Activated T-cell treated with anti-CD3 and anti-CD28 coated beads for 24 hours (primary cell): ENCODE measurements at places on chromosomes 6 and 20.

DNA sequence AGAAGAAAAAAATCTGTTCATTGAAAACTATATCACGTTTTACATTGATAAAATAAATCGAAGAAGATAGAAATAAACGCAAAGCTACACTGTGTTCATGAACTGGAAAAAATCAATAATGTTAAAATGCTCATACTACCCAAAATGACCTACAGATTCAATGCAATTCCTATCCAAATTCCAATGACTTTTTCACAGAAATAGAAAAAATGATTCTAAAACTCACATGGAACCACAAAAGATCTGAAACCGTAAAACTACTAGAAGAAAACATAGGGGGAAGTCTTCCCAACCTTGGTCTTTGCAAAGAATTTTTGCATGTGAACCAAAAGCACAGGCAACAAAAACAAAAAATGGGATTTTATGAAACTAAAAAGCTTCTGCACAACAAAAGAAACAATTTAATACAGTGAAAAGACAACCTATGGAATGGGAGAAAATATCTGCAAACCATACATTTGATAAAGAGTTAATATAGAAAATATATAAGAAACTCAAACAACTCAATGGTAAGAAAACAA, 33.9 kb upstream of the ULBP3 start:
- no peak for DNase-seq

- no peak for DNase-seq
Measured at GRCh38 chr6:161161889-161162624, 111.8 kb downstream of the AGPAT4 start.

GRCh38 chr20:38271608-38272120, 11.1 kb upstream of the KIAA1755 start:
- no peak for DNase-seq

DNA sequence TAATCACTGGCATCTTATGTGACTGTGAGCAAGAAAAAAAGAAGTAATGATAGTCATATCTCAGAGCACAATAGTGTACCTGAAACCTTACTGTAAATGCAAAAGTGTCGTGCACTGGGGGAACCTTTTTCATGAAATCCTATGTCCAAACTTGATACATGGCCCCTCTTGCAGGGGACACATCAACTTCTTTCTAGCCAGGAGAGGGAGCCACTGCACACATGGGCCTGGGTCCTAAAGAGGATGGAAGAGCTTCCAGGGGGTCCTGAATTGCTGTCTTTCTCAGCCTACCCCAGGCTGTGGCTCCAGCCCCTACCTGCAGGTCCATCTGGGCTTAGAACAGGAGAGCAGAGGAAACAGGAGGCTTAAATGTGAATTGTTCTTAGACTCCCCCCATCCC, 165.7 kb downstream of the SOD2 start:
- DNase-seq: no peak

- peak; percentile 89 for DNase-seq
Measured at GRCh38 chr6:35452183-35453090, at the start of gene FANCE. Gene FANCE, plus strand, starts transcription at chr6:35452338. Its CDS starts 208 bp downstream, at chr6:35452546.

DNA sequence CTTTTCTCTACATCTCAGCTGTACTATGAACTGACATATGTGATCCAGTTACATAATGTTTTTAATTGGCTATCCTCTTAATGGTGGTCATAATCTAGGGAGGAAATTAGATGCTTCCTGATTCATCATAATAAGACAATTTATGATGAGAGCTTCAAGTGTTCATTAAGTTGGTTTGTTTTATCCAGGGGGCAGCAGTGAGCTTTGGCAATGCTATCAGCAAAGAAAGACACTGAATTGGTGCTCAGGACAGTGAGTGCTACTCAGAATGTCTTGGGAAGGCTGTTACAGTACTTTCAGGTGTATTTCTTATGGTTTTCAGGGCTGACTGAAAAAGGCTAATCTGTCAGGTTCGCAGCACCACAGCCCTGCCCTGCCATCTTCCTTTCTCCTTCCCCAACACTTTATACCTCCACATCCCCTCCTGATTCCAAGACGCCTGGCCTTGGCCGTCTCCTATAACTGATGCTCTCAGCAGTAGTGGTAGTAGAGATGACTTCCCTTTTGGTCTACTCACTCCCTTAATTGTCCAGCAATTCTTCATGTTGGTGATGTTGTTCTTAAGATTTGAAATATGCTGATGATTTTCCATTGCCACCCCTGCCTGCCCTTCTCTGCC, 67.0 kb upstream of the TNFAIP3 start:
- peak; percentile 53 for DNase-seq

DNA sequence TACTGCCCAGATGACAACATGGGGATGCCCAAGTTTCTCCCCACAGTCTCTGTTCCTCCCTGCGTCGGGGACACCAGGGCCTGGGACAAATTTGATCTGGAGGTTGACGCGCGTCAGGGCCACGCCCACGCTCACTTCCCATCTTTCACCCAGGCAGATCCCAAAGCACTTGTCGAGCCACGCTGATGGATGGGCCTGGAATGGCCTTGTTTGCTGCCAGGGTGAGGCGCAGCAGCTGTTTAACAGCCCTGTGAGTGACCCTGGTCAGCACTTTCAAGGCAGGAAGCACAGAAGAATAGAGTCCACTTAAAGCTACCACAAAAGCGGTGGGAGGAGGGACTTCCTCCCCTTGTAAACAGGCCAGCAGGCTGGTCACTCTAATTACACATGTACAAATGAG, 324.7 kb upstream of the JARID2 start:
- DNase-seq: no peak

DNA sequence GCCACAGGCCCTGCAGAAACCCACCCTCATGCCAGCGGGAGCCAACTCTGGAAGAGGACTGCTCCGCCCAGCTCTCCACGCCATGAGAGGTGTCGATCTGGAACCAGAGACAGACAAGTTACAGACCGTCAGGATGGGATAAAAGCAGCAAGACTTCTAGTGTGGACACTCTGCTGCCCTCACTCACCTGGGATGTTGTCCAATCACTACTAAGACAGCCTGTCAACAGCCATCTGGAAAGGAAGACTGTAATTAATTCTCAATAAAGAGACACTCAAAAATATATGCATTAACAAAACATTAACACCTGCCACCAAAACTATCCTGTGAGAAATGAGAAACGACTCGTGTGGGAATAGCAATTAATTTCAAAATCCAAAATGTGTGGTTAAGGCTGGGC, 28.3 kb downstream of the SLC2A4RG start:
- DNase-seq: no peak

- no peak for DNase-seq
Measured at GRCh38 chr6:45438151-45438550, 60.4 kb upstream of the SUPT3H start.

DNA sequence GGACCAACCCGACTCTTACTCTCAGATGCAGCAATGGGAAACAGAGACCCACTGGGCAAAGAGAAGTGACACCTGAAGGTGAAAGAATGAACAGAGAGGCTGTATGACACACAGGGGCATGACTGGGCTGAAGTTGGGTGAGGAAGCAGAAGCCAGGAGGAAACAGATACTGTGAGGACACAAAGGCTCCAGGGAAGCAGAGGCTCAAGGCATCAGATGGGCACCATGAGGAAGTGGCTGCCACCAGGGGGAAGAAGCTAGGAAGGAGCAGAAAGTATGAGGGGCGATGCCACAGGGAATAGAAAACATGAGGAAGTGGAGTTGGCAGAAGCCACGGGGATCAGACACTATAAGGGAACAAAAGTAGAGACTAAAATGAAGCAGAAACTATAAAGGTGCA, 30.9 kb upstream of the OCSTAMP start:
- DNase-seq: no peak

- no peak for DNase-seq
Measured at GRCh38 chr20:418858-419365, 10.8 kb downstream of the RBCK1 start.

DNA sequence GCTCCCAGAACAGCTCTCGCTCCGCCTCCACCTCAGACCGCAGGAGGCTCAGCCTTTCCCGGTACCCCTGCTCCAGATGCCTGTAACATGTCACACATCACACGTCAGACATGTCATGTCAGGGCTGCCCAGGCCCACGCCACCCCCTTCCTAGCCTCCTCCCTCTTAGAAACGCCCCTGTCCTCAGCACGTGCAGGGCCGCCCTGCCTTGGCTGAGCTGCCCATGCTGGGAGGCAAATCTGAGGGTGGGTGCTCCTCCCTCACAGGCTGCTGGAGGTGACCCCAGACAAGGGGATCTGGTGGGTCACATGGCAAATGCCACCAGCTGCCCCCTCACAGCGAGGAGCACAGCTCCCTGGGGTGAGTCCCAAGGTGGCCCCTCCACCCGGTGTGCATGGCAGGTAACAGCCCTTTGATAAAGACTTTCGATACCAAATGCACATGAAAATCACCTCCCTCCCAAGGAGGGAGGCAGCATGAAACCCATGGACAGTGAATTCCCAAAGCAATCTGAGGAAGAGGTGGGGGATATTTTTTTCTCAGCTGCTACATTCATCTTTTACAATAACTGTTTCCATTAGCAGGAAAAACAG, 84.1 kb downstream of the GINS1 start:
- no peak for DNase-seq

DNA sequence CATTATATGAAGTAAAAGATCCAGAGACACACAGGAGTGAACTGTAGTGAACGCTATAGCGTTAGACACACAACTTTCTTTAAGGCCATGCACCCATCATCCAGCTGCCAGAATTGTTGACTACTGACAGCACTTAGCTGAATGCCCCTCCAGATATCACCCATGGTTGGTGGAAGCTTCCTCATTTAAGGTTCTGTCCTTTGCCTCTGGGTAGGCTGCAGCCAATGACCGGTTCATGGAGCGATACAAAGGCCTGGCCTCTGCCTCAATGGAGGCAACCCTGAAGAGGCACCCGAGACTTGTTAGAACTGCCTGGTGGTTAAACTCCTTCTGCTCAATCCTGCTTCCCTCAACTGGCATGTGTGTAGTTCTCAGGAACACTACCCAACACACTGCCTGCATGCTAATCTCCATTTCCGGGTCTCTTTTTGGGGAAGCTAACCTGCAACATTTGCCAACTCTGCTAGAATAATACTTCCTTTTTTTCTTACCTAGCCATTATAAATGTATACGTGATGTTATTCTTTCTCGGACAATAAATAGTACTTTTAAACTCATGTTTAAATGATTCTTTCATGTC, 49.8 kb upstream of the THEMIS start:
- no peak for DNase-seq

DNA sequence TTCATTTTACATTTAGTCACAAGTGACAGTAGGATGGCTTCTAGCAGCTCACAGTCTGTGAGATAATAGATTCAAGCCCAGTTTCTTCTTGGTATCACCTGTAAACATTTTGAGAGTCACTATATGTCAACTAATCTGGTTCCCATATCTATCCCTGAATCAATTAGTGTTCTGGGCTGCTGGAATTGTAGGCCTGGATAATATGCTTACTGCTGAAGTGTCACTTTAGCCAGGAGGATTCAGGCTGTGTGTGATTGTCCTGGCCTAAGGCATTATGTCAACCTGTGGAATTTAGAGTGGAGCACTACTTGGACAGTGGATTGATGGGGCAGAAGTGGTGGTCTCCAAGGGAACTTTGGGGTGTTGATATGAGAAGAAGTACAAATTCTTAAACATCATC, 1071.8 kb upstream of the CITED2 start:
- DNase-seq: no peak

GRCh38 chr6:156994215-156995076, 217.3 kb downstream of the ARID1B start:
- no peak for DNase-seq
